ENCODE measurements at places on chromosomes 2 and 18.

DNA sequence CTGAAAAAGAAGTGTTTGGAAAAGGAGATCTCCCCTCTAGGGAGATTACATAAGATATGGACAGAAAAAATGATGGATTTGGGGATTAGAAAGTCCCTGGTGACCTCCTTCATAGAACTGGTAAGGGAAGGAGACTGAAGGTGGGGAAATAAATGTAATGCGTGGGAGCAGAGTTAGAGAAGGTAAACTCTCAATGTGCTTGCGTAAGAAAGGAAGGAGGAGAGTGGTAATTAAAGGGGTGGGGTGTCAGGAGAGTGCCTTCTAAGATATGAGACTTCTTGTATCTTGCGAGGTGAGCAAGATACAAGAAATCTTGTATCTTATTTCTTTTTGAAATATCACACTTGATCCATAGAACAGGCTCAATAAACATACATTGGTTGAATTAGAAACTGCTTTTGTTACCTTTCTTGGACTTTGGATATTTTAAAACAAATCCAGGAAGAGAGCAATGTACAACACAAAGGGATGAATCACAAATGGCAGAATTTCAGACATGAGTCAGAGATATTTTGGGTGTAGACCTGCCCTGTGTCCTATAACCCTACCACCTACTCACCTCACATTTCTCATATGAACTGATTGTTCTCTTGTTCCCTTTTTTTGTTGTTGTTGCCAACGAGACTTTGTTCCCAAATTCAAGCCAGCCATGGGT lies 342.4 kb downstream of the INSIG2 start:
- DNase-seq: no peak

GRCh38 chr18:45916302-45916701 lies 50.8 kb downstream of the EPG5 start:
- DNase-seq: no peak

GRCh38 chr18:55106466-55106865 lies 147.2 kb upstream of the CCDC68 start:
- DNase-seq: no peak

DNA sequence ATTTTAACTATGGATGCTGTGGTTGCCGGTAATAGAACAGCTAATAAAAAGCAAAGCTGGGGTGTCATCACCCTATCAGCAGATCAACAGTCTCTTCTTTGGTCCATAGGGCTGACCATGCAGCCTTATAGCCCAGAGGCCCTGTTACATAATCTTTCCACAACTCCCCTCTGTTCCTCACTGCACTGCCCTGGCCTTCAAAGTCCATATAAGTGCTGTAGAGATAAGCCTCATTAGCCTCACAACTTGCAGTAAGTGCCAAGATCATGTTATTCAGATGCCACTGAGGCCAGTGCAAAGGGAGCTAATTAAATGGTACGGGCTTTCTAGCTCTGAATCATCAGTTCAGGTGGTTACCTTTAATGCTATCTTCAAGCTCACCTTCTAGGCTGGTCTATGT lies 89.7 kb upstream of the CXCR4 start:
- DNase-seq: no peak

GRCh38 chr2:45786836-45787357 lies 135.4 kb downstream of the PRKCE start:
- no peak for DNase-seq

DNA sequence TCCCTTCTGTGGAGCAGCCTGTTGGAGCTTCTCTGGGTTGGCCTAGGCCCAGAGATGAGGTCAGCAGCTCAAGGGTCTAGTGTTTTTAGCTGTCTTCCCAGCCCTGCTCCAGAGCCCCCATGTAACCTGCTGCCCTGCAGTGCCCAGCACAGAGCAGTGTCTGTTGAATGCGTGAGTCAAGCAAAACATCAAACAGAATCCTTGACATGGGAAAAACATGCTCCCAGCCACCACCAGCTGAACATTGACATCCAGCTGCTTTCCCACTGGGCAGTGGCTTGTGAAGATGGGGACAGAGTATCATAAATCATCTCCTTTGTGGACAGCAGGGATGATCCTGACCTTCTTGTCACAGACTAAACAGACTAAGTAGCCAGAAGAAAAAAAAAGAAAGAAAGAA lies 22.6 kb downstream of the IMPA2 start:
- DNase-seq: no peak

DNA sequence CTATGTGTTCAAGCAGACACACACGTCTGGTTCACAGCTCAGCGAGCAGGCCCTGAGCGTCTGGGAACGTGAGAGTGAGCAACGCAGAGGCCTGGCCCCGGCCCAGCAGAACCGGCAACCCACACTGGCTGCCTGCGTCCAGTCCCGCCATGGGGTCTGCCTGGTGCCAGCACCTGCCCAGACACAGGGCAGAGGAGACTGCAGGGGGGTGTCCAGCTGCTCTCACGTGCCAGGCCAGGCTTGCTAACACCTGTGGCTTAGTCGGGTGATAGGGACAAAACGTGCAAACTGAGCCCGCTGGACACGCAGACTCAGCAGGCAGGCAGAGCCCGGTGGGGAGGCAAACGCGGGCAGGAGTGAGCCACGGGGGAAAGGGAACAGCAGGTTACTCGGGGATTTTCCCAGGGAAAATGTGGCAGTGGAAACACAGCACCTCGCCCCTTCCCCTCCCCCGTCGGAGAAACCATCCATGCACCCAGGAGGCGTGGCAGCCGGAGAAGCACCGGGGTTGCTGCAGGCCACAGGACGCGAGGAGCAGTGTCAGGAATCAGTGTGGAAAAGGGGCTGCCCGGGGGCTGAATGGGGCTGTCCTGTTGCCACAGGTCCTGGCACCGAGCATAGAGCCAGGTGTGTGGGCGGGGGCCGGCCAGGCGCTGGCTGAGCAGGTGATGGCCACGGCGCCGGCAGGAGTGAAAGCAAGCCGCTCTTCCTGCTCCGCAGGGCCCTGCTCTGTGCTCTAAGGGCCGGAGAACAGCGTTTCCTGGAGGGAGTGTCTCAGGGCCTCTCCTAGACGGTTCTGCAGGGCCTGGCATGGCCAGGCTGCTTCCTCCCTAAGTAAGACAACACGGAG lies 154.7 kb downstream of the HDAC4 start:
- no peak for DNase-seq
